ENCODE measurements at places on chromosomes 11 and 22.

- no peak for DNase-seq
These were observed 1.9 kb upstream of the TRAF6 start for GRCh38 chr11:36512016-36512415.

DNA sequence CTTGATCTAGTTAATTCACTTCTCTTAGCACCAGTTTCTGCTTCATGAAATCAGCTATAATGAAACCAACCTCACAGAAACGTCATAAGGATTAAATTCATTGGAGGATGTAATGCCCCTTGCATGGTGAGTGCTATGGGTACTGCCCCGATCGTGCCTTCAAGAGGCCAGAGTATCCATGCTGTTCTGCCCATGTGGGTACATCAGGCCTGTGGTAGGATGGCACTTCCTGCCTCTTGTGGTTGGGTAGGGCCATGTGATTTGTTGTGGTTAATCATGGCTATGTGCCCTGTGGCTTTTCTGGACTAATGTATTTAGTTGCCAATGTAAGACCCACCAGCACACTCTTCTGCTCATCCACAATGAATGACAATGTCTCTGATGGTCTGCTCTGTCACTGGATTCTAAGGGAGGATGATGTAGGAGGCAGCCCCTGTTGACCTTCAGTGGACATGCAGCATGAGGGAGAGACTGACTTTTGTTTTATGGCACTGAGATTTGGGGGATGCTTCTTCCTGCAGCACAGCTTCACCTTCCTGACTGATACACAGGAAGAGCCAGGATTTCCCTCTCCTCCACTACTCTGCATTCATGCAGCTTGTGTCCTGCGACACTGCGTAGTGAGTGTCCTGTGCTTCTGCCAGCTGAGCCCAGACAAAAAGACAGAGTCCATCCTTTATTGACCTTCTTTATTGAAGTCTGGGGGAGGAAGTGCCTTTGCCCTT, 66.2 kb downstream of the DHCR7 start:
- DNase-seq = no peak

DNA sequence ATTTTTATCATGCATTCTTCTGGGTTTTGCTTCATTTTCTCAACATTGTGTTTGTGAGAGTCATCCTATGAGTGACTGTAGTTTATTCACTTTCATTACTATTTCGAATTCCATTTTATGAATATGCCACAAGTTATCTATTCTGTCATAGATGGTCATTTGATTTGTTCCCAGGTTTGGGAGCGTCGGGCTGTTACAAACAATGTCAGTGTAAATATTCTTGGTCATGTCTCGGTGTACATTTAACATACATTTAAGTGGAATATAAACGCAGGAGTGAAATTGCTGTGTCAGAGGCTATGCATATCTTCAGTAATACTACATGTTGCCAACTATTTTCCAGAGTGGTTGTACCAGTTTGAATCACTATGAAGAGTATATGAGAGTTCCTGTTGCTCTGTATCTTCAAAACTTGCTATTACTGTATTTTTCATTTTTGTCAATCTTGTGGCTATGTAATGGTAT, 2.4 kb downstream of the TRIM44 start:
- no peak for DNase-seq

DNA sequence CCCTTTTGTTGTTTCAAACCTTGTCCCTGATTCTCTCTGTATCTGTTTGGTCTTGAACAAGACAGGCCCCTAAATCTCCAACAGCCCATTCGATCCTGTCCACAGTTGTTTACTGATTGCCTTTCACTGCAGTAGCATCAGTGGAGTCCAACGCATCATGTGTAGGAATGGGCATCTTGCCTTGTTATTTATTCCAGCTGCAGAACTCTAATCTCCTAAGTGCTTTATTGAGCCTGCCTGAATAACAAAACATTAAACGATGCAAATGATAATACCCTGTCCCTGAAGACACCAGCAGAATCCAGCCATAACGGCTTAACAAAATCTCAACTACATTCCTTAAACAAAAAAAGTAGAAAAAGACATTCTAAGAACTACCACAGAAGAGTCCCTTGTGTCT, 50.1 kb downstream of the SLC35F2 start:
- no peak for DNase-seq

- DNase-seq = no peak
These were observed 116.3 kb downstream of the ELP4 start for GRCh38 chr11:31625868-31626267.

- DNase-seq = no peak
These were observed 7.7 kb downstream of the SLC35E4 start for GRCh38 chr22:30643055-30643875.

GRCh38 chr22:44522526-44523170, 24.6 kb upstream of the RTL6 start:
- no peak for DNase-seq

DNA sequence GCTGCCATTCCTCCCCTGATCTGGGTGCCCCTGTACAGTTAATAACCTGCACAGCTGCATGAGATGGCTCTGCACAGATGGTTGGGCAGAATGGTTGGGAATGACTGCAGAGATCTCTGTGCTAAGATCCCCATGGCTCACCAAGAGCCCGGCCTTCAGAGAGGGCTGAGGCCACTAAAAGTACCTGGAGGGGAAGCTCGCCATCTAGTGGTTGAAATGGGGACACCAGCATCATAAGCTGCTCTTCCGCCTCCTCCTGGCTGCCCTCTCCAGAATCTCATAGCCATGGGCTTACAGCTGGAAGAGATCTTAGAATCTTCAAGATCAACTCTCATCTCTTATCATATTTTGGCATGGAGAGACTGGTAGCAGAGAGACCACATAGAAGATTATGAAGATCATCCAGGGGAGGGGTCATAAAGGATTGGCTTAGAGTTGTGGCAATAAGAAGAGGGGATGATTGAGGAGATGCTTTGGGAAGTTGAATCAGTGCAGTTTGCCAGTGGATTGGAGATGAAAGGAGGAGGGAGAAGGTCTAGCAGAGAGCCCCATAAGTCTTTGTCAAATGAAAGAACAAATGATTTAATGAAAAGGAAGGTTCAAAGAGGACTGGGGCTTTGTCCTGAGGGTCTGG, 22.0 kb upstream of the TLCD5 start:
- no peak for DNase-seq

DNA sequence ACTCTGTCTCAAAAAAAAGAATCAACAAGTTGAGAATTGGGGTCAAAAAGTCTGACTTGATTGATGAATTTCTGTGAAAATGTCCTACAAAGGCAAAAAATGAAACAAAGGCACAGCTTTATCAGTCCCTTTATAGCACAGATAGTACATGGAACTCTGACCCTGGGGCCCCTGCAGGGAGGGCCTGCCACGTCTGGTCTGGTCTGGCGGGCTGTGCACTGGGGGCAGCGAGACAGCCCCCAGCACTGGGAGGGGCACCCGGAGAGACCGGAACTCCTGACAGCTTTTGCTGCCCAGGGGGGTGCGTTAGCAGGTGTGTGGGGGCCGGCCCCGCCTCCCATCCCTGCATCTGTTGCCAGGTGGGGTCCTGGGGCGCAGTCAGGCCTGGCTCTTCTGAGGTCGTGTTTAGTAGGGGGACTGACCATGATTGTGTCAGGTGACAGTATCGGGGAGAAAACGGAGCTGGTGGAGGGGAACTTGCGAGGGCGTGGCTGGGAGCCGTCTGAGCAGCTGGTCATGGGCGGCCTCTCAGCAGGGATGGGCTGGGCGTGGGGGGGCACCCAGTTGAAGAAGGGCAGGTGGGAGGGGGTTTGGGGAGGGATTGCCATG, 51.7 kb downstream of the GRAMD4 start:
- no peak for DNase-seq

DNA sequence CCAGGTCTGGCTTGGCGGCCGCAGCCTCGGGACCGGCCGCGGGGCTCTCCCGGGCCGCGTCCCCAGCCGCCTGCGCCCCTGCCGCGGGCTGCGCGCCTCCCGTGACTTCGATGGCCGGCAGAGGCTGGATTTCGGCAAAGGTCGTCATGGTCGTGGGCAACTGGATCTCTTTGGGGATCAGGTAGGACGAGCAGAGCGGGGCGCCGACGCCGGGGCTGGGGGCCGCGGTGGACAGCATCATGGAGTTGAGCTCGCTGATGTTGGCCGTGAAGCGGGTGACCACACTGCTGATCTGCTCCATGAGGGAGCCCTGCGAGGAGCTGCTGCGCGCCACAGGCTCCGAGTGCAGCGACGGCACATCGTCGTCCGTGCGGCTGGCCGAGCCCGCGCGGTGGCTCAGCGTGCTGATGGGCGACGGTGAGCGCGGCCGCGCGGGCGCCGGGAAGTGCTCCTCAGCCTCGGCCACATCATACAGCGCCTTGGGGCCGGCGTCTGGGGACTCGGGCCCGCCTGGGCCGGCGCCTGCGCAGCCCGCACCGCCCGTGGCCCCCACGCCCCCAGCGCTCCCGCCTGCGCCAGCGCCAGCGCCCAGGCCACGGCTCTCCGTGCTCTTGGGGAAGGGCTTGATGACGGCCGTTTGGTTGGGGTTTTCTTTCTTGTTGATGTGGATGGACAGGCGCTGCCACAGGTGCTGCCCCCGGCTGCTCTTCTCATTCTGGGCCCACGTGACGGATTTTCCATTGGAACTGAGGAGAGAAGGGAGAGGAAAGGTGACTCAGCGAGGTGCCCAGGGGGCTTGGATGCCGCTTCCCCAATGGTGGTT, 171.4 kb upstream of the CTSC start:
- no peak for DNase-seq

DNA sequence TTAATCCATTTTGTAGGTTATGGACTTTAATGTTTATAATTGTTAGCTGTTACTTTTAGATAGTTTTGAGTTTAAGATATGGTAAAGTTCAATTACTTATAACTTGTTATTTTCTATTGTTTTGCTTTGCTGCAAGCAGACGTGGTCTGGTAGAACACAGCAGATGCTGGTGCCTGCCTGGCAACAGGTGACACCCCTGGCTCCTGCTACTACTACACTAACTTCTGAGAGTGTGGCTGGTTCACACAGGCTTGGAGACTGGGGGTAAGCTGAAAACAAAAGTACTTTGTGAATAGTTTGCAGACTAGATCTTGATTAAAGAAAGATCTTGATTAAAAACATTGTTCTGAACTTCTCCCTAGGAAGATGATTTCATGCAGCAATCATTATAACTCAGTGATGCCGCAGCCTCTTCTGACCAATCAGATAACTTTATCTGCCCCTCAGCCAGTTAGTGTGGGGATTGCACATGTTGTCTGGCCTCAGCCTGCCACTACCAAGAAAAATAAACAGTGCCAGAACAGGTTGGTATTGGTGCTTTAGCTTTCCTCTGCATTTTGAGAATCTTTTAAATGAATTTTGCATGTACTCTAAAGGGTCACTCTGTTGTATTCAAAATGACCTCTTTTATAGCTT, 90.4 kb downstream of the HIPK3 start:
- DNase-seq = no peak

- no peak for DNase-seq
These were observed 615.9 kb upstream of the FAT3 start for GRCh38 chr11:91608677-91609076.

- DNase-seq = no peak
These were observed 27.5 kb downstream of the LARGE2 start for GRCh38 chr11:45949992-45950407.

GRCh38 chr11:119749006-119749565, 20.1 kb upstream of the NECTIN1 start:
- DNase-seq = no peak
